ENCODE measurements at places on chromosomes 2 and 18.

GRCh38 chr2:66443979-66444861 lies 9.3 kb downstream of the MEIS1 start:
- no peak for DNase-seq

DNA sequence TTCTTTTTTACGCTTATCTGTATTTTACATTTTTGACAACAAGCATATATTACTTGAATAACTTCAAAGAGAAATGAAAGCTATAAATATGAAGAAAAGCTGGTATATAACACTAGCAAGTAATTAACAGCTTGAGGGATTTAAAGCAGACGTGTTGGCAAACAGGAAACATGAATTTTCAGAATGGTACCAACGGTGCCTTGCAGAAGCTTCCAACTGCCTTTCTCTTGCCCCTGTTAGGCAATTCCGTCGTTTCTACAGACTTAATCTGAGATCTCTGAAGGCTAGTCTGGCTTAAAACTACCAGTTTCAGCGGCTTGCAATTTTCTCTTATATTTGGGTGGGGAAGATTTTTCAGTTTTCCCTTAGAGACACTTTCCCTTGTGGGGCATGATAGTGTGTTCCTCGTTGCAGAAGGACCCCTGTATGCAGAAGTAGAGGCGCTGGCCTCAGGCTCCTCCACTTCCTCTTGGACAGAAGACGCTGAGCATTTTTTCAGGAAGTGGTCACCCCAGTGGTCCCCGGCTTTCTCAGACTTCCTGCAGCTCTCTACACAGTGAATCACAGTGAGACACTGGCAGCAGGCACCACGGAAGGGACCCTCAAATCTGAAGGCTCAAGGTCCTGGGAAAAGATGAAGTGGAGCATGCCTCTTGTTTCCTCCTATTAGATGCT lies 56.2 kb upstream of the SLC16A14 start:
- no peak for DNase-seq

- no peak for DNase-seq
These were observed 25.7 kb downstream of the LPIN1 start for GRCh38 chr2:11771971-11772615.

DNA sequence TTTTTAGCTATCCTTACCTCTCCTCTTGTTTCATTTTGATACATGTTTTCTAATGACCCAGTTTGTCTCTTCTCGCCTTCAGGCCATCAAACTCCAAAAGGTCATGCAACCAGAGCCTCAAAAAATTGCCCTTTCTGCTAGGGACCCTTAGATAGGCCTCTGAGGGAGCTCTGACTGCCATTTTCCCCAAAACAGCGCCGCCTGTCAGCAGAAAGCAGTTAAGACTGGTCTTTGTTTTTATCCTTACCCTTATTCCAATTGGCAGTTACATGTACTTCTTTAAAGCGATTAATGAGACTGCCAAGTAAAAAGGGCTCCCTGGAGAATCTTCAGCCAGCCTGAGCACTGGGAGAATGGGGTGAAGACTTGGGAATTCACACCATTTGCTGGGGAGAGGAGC lies 55.1 kb upstream of the RIT2 start:
- DNase-seq, result no peak
